Renal pelvis (tissue), 12 donors: ENCODE measurements at places on chromosomes 12 and 14. TPM values are rescaled to one million over a fixed set of nuclear protein-coding genes. Genes with fewer than 3 reads are reported as not detected.

The KTN1 gene
- 188 TPM for polyA plus RNA-seq

The HNF1A gene
- polyA plus RNA-seq: 20.9 TPM

The SENP1 gene
- polyA plus RNA-seq: 23.1 TPM

The ACOT6 gene
- polyA plus RNA-seq: 0.19 TPM

The CCDC175 gene
- polyA plus RNA-seq: 0.60 TPM

The GZMB gene
- 0.30 TPM for polyA plus RNA-seq

The INSM2 gene
- polyA plus RNA-seq: not detected

The SCNN1A gene
- polyA plus RNA-seq: 88.9 TPM

The AMHR2 gene
- 0.48 TPM for polyA plus RNA-seq

The KRT83 gene
- polyA plus RNA-seq: not detected

The OAS2 gene
- polyA plus RNA-seq: 6.9 TPM

The SLC4A8 gene
- polyA plus RNA-seq: 2.8 TPM

The FZD10 gene
- polyA plus RNA-seq: 3.4 TPM

The DTX1 gene
- 14.5 TPM for polyA plus RNA-seq

The WDHD1 gene
- 19.0 TPM for polyA plus RNA-seq
